ENCODE measurements at places on chromosomes 12 and 14. TPM values are rescaled to one million over a fixed set of nuclear protein-coding genes. Genes with fewer than 3 reads are reported as not detected.
A peak's percentile ranks its signal among the peaks of the same experiment; 100 is the strongest.

Gene TMEM121
- total RNA-seq = 8.2 TPM

DNA sequence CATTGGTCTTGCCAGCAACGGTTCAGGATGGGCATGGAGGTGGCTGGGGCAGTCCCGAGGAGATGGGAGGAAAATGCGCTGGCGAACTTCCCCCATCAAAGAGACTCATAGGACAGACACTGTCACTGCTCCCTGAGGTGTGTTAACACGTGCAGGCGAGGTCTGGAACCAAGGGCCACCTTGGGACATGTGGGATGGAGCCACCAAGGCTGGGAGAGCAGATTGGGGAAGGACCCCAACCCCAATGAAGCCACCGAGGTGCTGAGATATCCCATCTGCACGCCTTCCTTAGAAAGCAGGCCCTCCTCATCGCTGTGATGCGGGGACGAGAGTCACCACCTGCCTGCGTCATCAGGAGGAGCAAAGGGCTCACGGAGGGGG is 16.9 kb upstream of the BEGAIN start:
- H3K27ac ChIP-seq = no peak overlapping the region
- no peak for DNase-seq
- H3K4me3 ChIP-seq = no peak overlapping the region
- H3K4me1 ChIP-seq = no peaks in the 10 kb centered on the region

- no peak overlapping the region for H3K4me3 ChIP-seq
- no peak overlapping the region for H3K27ac ChIP-seq
- H3K27me3 ChIP-seq = no peaks in the 10 kb centered on the region
- H3K4me1 ChIP-seq = no peaks in the 10 kb centered on the region
- no peak for DNase-seq
Measured at GRCh38 chr12:101021911-101022388, 188.1 kb downstream of the SLC5A8 start.

DNA sequence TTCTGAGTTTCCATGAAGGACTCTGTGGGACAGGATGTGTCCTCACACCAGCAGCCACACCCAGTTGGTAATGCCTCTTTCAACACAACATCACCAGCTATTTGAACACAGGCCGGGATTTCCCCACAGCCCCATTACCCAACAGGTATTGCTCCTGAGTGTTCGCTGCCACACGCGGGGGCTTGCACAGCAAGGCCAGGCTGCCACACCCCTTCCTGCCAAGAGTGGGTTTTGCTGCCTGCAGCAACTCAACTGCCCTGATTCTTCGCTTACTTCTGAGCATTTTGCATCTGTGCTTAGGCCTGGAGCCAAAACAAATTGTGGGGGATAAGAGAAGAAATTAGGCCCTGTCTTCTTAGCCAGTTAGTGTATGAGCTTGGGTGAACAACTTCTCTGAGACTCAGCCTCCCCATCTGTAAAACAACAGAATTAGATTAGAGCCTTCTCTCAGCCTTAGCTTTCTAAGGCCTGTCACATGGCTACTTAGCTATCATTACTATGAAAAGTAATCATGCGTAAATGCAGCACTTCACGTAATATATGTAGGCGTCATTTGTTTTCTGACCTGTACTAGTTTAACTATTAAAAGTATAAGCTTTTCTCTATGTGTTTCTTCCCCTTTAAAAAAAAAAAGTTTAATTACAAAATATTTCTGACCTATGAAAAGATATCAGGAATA is 20.0 kb downstream of the CKAP4 start:
- H3K36me3 ChIP-seq = no peaks in the 10 kb centered on the region
- no peak overlapping the region for H3K27ac ChIP-seq
- no peak overlapping the region for H3K4me3 ChIP-seq
- H3K27me3 ChIP-seq = peaks cover 11% of the 10 kb centered on the region
- H3K4me1 ChIP-seq = peaks cover 13% of the 10 kb centered on the region
- DNase-seq = peak; percentile 40

- H3K27ac ChIP-seq = peak overlapping the region; percentile 88
- no peak overlapping the region for H3K4me3 ChIP-seq
- H3K4me1 ChIP-seq = peaks cover 47% of the 10 kb centered on the region
- H3K27me3 ChIP-seq = no peaks in the 10 kb centered on the region
- peaks cover 76% of the 10 kb centered on the region for H3K36me3 ChIP-seq
Measured at GRCh38 chr12:46360908-46361666, 11.5 kb downstream of the SLC38A2 start.

GRCh38 chr14:47366006-47366405 is 309.4 kb downstream of the MDGA2 start:
- H3K36me3 ChIP-seq = no peaks in the 10 kb centered on the region
- H3K27me3 ChIP-seq = no peaks in the 10 kb centered on the region
- H3K4me3 ChIP-seq = no peak overlapping the region
- no peak overlapping the region for H3K27ac ChIP-seq
- H3K4me1 ChIP-seq = no peaks in the 10 kb centered on the region
- DNase-seq = no peak

Gene INHBE
- 0.25 TPM for total RNA-seq

- H3K27me3 ChIP-seq = no peaks in the 10 kb centered on the region
- no peak for DNase-seq
- H3K4me1 ChIP-seq = no peaks in the 10 kb centered on the region
- no peak overlapping the region for H3K4me3 ChIP-seq
- H3K27ac ChIP-seq = no peak overlapping the region
- no peaks in the 10 kb centered on the region for H3K36me3 ChIP-seq
Measured at GRCh38 chr12:97921979-97922722, 459.5 kb downstream of the RMST start.

GRCh38 chr12:11719678-11720099 is 70.2 kb downstream of the ETV6 start:
- peak overlapping the region; percentile 36 for H3K27ac ChIP-seq
- H3K27me3 ChIP-seq = no peaks in the 10 kb centered on the region
- no peak overlapping the region for H3K4me3 ChIP-seq
- H3K4me1 ChIP-seq = peaks cover 38% of the 10 kb centered on the region
- peaks cover 40% of the 10 kb centered on the region for H3K36me3 ChIP-seq
- DNase-seq = no peak

DNA sequence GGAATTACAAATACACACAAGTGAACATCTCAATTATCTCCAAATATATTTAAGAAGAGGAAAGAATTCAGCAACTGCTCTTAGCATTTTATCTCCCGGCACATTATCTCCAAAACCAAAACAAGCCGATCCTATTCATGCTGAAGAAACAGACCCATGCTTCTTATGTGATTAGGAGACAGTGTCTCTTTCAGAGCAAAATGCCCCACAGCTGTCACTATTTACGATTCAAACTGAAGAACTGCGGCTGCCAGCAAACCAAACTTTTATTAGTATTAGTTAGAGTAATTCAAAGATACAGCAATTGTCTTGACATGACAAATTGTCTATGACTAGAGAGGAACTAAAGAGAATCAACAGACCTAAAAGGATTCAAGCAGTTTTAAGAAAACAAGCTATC is 79.4 kb downstream of the SETD3 start:
- no peaks in the 10 kb centered on the region for H3K27me3 ChIP-seq
- no peak overlapping the region for H3K4me3 ChIP-seq
- H3K36me3 ChIP-seq = peaks cover 49% of the 10 kb centered on the region
- DNase-seq = no peak
- peaks cover 20% of the 10 kb centered on the region for H3K4me1 ChIP-seq

DNA sequence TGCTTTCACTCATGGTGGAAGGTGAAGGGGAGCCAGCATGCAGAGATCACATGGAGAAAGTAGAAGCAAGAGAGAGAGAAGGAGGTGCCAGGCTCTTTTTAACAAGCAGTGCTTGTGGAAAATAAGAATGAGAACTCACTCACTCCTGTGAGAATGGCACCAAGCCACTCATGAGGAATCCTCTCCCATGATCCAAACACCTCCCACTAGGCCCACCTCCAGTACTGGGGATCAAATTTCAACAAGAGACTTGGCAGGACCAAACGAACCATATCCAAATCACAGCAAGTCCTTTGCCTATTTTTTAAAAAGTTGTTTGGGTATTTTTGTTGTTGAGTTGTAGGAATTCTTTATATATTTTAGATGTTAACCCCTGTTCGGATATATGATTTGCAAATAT is 245.9 kb upstream of the ARID2 start:
- no peak overlapping the region for H3K27ac ChIP-seq
- DNase-seq = no peak
- no peaks in the 10 kb centered on the region for H3K36me3 ChIP-seq
- H3K4me3 ChIP-seq = no peak overlapping the region
- H3K27me3 ChIP-seq = peaks cover 3% of the 10 kb centered on the region
- H3K4me1 ChIP-seq = no peaks in the 10 kb centered on the region

DNA sequence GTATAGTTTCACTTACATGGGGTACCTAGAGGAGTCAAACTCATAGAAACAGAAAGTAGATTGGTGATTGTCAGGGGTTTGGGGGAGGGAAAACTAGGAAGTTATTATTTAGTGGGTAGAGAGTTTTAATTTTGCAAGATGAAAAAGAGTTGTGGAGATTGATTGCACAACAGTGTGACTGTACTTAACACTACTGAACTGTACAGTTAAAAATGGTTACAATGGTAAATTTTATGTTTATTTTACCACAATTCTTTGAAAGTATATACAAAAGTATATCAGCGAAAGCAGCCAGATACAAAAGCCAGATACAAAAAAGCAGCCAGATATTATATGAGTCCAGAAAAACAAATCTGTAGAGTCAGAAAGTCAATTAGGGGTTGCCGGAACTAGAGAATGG is 247.6 kb downstream of the IPO8 start:
- no peaks in the 10 kb centered on the region for H3K27me3 ChIP-seq
- H3K36me3 ChIP-seq = no peaks in the 10 kb centered on the region
- DNase-seq = no peak
- H3K4me3 ChIP-seq = no peak overlapping the region

DNA sequence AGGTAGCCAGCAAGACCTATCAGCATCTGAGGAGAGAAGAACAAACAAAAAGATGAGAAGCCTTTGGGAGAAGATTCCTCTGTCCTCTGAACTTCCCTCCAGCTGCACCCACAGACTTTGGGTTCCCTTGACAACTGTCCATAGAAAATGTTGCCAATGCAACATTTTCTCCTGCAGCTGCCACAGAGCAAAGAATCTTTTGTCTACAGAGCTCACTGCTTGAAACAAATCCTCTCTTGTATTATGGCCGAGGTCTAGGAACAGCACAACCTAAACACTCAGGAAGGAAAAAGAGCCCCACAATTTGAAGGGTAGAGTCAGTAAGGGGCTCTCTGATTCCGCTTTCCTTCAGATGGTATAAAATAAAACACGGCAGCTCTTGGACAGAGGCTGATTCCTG is 14.3 kb downstream of the POMT2 start:
- no peak for DNase-seq
- no peak overlapping the region for H3K4me3 ChIP-seq
- peaks cover 7% of the 10 kb centered on the region for H3K36me3 ChIP-seq
- H3K4me1 ChIP-seq = peaks cover 36% of the 10 kb centered on the region
- no peak overlapping the region for H3K27ac ChIP-seq

Data from activated T-helper 2 cell treated with anti-CD3 and anti-CD28 coated beads, Interferon-gamma antibody, Interleukin-2, Interleukin-4, amounts not matched to agents 10 μg/mL and 5 μg/mL and 100 μg/mL, durations not matched to agents 14 hours and 24 hours and 36 hours (primary cell).